Progenitor cell of endocrine pancreas (in vitro differentiated cells): ENCODE measurements at places on chromosomes 13 and 19.

DNA sequence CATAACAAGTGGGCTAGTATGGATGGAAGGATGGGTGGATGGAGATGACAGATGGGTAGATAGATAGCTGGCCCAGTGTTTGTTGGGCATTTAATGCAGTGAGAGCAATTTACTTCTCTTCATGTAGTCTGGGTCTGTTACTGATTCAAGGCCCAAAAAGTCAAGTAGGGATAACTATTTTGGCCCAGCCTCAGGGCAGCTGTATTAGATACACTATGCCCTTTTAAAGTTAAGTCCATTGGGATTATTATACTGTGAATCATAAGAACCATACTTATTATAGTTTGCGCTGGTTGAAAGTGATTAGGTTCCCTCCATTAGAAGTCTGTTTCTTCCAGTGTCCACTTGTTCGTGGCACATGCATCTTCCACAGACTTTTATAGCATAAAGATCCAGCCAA lies 4.7 kb downstream of the ITGBL1 start:
- no peak for DNase-seq

DNA sequence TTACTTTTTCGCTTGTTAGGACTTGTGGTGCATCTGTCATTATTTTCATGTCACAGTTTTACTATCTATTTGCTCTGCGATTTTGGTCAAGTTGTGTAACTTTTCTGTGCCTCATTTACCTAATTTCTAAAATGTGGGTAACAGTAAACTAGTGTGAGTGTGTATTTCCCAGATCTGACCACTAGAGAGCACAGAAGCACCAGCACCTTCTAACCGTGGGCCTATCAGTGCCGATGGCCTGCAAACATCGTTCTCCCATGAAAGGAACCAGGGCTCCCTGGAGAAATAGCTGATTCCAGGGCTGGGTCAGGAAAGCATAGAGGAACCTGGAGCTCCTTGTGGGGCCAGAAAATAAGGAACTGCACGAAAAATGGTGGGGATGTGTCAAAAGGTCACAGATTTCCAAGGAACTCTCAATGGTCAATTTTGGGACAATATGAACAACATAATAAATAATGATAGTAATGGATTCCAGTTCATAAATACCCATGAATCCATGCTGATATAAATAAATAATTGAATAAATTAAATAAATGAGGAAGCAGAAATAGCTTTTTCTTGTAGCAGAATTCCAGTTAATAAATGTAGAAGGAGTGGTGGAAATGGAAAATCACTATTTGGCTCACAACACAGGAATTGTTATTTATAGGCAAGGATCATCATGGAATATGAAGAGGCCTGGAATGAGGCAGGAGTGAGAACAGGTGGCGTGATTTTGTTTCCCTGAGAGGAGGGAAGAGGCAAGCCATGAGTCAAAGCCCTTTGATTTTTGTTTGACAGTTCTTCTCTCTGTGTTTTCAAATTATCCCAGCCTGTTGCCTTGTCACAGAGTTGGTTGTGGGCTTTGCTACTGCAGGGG lies 31.1 kb downstream of the CEACAM8 start:
- no peak for DNase-seq

DNA sequence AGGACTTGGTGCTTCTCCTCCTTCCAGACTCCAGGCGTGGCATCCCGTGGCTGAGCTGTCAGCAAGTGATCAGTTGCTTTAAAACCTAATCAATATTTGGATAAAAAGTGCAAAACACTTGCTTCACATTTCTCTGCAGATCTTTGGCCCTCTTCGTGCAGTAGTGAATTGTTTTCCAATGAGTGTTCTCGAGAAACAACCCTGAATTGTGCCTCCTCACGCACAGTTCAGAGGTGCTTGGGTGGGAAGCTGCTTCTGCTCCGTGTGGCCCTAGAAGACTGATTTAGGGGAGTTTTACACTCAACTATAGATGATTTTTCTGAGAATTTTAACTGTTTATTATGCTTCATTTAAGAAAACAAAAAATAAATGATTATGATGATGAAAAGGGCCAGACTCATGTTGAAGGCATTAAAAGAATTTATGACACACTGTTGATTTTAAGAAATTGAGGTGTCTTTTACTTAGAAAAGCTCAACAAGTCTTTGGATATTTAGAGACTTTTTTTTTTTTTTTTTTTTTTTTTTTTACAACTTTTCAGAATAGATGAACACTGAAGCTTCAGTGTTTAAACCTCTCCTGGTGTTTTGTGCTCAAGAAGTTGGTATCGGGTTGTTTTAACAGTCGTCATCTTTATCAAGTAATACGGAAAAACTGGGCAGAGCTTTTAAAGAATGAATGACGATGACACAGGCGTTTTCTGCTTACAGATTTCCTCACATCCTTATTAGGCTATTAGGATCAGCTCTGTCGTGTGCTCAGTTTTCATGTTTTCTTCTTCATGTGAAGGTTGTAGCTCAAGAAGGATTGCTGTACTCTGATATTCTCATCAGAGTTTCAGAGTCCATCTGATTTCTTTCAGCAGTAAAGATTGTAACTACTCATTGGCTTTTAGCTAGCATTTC lies 39.5 kb upstream of the TEX29 start:
- DNase-seq = no peak

GRCh38 chr19:30004403-30004802 lies 62.4 kb downstream of the URI1 start:
- no peak for DNase-seq

DNA sequence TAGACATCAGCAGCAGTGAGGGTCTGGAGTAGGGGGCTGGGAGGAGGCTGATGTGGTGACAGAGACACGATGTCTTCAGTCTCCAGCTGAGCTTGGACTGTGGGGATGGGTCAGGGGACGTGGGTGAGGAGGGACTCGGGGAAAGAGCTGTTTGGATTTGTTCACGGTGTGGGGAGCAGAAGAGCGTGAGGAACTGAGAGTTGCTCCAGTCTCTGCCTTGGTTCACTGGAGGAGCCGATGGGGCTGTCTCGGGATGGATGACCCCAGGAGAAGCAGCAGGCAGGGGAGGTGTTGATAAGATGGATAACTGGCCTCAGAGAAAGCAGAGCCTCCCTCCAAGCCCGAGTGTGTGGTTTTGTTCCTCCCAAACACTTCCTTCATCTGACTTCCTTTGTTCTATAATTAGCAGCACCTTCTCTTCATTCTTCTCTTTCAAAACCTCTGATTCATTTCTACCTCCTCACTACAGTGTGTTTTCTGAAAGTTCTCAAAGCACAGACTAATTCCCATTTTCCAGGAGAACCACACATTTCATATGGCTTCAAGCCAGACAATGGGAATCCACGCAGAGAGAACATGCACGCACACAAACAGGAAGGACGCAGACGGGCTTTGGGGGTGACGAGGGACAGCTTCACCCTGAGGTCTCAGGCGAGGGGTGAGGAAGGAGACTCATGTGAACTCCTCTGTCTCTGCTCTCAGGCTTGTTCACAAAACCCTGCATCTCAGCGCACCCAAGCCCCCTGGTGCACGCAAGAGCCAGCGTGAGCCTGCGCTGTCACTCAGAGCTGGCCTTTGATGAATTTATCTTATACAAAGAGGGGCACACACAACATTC lies 18.6 kb downstream of the LAIR2 start:
- no peak for DNase-seq

DNA sequence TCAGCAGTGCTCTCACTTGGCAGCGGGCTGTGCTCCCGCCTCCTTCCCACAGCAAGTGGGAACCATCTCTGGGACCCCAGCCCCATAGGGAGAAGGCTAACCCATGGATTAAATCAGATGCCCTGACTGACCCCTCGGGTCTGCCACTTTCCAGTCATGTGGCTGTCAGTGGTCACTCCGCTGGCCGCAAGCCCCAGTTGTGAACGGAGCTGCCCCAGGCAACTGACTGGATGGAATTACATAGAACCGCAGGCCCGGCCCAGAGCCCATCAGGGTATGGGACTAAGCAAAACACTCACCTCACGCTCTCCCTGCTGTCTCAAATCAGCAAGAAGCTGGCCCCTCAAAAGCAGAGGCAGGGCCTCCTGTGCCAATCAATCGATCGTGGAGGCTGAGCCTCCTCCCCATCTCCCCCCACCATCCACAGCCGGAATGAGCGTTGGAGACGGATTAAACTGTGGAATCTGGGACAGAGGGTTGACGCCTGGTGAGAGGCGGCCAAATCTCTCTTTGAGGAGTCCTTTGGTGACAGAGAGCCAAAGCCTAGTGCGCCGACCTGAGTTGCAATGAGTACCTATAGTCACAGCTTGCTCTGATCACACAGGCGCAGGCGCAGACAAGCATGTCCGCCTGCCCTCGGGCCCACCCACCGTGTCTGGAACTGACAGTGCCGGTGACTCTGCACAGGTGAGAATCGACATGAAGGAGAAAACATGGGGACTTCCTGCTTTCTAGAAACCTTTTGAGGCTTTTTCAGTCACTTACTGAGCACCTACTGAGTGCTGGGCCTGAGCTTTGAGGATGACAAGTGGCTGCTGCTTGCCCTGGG lies 38.7 kb downstream of the PBX4 start:
- no peak for DNase-seq

DNA sequence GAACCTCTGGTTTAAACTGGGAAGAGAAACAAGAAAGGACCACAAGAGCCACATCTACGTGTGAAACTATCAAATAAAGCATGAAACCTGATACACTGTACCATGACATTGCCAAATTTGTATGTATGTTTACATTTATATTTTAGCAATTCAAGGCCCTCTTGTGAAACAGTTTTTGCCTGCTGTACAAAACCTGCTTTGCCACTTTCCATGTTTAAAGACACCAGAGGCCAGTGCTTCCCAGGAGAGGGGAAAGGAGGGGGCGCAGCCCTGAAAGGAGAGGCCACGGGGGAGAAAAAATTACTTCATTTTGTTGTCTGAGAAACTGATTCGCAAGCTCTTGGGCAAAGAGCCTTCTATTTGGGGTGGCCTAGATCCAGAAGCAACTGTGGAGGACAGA lies 124.8 kb downstream of the DCLK1 start:
- no peak for DNase-seq

DNA sequence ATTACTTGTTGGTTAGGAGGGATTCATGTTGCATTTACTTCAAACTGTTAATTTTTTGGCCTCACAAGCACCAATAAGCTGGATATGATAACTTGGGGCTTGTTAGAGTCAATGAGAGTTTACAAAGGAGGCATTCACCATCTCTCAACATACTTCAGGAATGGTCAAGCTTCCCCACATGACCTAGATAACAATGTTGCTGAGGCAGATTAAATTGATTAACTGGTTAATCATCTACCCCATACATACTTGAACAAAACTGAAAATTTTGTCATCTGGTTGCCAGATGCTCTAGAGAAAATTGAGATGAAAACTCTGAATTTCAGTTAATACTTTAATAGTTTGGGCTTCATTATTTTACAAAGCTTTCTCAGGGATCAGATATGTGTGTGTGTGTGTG lies 43.0 kb upstream of the UBL3 start:
- DNase-seq = no peak

- DNase-seq = no peak
These were observed 123.7 kb downstream of the KL start for GRCh38 chr13:33139780-33140535.

GRCh38 chr19:57583104-57583520 lies 833 bp upstream of the ZIK1 start:
- DNase-seq = no peak

DNA sequence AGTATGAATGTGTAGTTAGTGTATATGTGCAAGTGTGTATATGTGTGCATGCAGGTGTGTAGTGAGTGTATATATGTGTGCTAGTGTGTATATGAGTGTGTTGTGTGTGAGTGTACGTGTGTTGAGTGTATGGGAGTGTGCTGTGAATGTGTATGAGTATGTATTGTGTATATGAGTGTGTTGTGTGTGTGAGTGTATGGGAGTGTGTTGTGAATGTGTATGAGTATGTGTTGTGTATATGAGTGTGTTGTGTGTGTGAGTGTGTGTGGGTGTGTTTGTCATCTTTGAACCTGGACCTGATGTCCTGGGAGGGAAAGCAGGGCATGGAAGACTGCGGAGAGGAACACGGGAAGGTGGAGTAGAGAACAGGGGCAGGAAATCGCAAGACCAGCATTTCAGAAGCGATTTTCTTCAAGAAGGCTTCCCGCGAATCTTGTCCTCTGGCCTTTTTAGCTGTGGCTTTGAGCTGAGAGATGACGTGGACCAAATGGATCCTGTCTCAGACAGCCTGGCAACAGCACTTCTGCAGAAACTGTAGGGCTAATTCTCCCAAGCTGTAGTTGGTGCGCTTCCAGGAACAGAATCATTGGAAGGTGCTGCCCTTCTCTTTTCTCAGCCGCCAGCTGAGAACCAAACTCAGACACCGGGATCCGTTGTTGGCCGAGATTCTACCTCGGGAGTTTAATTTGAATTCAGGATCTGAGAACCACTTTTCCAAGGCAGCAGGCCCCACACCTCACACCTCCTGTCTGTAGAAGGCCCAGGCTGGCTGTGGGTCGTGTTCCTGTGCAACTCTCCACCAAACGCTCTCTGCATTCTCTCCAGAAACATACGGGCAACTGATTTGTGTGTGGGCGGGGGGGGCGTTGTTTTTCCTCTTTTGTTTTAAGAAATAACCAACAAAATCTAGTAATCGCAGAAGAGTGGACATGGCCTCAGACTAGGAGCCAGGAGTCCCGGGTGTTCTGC lies 94.7 kb upstream of the RAP2A start:
- no peak for DNase-seq

- DNase-seq = no peak
These were observed 618.0 kb upstream of the ARGLU1 start for GRCh38 chr13:107185889-107186288.

- DNase-seq = no peak
These were observed 2075.3 kb downstream of the PCDH9 start for GRCh38 chr13:65154661-65155447.

DNA sequence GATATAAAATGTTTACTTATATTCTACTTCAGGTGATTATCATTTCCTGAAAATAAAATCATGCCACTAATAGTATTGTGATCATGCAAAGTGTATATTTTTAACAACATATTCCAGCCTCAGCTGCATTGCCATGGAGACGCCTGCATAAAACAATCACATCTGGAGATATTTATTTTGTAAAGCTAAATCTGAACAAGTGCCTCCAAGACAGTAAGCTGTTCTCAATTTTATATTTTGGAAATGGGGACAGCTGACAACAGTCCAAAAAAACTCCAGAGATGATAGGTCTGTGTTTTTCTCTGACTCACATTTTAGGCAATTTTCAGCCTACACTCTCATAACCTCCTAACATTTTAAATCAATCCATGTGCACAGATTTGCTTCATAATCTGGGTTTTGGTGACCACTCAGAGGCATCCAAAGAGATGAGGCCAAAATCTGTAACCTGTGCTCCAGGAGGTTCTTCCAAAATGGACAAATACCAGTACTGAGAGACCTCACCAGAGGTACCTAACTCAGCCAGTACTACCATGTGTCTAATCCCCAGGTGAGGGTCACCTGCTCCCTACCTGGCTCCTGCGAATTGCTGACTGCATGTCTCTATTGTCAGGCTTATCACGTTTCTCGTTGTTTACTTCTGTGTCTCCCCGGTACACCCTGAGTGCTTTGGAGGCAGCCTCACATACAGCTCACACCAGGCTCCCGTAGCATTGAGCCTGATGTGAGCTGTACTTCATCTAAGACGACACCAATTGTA lies 62.7 kb downstream of the COL4A1 start:
- DNase-seq = no peak

GRCh38 chr13:113322043-113322461 lies 25.0 kb downstream of the LAMP1 start:
- no peak for DNase-seq

GRCh38 chr13:95643571-95643935 lies 953 bp downstream of the DZIP1 start:
- no peak for DNase-seq

- no peak for DNase-seq
These were observed 137.9 kb downstream of the PCDH20 start for GRCh38 chr13:61277586-61278276.

- no peak for DNase-seq
These were observed 14.2 kb downstream of the TSSK6 start for GRCh38 chr19:19500975-19501644.
